Bone marrow (tissue), 2 donors: ENCODE measurements at places on chromosomes 3 and 15.

DNA sequence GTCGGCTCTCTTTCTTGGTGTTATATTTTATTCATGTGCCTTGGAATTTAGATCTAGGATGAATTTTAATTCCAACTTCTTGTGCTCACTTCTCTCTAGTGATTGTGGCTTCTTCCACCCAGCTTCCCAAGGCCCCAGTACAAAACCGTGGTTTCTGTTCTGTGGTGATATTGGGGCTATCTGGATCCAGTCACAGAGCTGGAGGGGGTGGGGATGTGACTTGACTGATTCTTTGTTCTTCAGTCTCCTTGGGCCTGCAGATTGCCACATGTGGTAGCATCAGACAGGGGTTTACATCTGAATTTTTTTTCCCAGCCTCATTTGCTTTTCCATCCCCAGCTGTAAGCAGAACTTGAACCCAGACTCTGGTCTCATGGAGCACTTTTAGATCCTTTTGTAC, 98.5 kb upstream of the ADAMTSL3 start:
- DNase-seq, result no peak

- DNase-seq, result no peak
These were observed 150.7 kb upstream of the NR2E3 start for GRCh38 chr15:71659730-71660067.

- DNase-seq, result no peak
These were observed 27.7 kb downstream of the PTH1R start for GRCh38 chr3:46905213-46905560.

GRCh38 chr15:45489690-45490238, 32.8 kb downstream of the SLC30A4 start:
- no peak for DNase-seq

DNA sequence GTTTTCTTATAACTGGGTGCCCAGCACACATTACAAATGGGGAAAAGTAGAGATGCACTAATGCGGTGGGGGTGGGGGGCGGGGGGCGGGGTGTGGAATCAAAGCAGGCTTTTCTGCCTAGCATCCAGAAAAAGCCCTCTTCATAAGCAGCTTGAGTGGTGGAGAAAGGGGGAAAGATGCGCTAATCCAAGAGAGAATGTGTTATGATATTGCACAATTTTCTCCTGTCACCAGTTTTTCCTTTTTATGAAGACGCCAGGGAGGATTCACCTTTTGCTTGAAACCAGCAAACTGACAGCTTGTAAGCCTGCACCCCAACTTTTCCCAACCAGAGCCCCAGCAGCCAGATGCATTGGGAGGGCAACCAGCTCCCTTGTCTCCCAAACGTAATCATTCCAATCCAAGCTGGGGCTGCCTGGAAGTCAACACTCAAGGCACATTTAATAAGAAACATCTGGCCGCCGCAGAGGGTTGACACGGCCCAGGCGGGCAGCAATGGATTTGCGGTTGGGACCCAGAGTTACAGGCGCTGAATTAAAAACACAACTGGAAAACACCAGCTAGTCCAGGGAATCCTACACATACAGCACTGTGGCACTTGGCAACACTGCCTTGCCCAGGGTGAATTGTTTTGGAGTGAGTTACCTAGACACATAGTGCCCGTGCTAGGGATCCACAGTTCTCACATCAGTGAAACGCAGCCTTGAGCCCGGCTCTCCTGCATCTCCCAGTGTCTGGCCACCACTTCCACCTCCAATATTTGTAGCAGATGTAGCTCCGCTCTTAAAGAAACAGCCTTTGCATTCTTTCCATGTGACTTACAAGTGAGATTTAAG, 218.5 kb upstream of the PRICKLE2 start:
- DNase-seq, result no peak

- DNase-seq, result no peak
These were observed 15.5 kb upstream of the EHD4 start for GRCh38 chr15:41987925-41988275.

GRCh38 chr3:186511245-186511644, 32.9 kb downstream of the CRYGS start:
- no peak for DNase-seq

DNA sequence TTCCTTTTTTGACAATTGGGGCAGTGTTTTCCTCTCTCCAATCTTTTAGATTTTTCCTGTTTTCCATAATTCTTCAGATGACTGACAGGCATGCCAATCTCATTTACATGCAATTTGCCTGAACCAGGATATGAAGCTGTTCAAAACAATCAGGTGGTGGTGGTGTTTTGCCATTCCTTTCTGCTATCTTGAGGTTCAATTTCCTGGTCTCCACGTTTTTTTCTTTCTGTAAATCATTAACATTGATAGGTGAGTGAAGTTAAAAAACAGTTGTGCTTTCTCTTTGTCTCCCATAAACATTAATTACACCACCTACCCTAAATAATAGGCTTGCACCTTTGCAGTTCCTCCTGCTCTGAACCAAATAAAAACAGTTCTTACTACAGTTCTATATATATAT, 49.1 kb downstream of the C2CD4A start:
- no peak for DNase-seq

DNA sequence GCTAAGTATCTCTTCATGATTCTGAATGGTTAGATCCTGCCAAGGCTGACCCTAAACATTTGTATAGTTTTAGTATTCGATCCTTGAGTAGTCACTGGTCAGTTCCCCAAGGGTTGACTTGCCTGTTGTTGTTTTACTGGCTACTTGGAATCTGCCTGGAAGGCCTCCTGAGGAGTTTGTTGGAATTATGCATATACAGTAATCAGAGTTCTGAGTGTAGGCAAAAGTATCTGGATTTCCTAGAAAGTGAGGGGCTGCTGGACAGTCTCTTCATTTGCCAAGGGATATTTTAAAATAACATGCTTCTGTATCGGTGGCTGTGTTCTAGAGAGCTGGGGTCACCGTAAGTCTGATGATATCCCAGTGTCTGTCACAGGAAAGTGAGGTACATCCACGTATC, 333.2 kb upstream of the C2CD4B start:
- DNase-seq, result no peak
